ENCODE measurements at places on chromosomes 4 and X.

DNA sequence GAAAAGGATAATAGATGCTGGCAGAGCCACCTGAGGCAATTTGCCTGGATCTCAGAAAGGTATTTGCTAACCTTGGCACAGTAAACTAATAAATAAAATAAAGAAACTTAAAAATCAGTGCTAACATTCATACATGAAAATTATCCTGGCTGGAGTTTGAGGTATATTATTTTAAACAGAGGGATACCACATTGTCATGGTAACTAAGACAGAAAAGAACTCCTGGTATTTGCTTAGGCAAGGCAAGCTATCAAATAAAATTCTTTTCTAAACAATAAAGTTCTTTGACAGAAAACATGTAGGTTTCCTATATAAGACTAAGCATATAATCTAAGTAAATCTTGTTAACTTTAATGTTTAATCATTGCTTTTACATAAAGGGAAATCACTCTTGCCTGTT lies 218.8 kb downstream of the MAGEB17 start:
- no peak for DNase-seq

- peak; percentile 6 for DNase-seq
Observed at GRCh38 chrX:77446029-77446585, 1.1 kb upstream of the FGF16 start.

DNA sequence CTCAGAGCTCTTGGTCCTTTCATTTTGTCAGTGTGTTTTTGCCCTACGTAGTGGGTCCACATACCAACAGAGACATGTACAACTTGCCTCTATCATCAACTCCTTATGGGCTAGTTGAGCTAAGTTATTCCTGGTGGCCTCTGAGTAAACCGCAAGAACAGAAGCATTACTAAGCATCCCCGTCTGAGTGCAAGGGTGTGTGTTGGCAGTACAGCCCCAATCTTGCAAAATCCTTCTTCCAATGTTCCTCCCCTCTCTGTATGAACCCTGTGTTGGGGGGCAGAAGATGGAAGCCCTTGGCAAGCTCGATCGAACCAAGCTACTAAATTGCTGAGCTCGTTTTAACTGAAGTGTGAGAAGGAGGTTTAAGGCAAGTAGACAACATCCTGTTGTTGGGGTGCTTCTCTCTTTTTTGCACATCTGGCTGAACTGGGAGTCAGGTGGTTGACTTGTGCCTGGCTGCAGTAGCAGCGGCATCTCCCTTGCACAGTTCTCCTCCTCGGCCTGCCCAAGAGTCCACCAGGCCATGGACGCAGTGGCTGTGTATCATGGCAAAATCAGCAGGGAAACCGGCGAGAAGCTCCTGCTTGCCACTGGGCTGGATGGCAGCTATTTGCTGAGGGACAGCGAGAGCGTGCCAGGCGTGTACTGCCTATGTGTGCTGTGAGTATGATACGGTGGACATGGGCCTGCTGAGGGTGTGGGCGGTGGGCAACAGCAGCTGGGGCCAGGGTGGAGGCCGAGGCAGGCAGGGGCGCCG lies at the start of gene SH2D1A:
SH2D1A (plus strand) TSS at position 447 of the 760 bp plus-strand sequence; CDS start at position 527, 80 bp downstream.
- peak; percentile 4 for DNase-seq

- DNase-seq = no peak
Observed at GRCh38 chrX:112822892-112823291, 17.7 kb downstream of the AMOT start.

- DNase-seq = no peak
Observed at GRCh38 chrX:7987160-7988012, 60.2 kb upstream of the PNPLA4 start.

DNA sequence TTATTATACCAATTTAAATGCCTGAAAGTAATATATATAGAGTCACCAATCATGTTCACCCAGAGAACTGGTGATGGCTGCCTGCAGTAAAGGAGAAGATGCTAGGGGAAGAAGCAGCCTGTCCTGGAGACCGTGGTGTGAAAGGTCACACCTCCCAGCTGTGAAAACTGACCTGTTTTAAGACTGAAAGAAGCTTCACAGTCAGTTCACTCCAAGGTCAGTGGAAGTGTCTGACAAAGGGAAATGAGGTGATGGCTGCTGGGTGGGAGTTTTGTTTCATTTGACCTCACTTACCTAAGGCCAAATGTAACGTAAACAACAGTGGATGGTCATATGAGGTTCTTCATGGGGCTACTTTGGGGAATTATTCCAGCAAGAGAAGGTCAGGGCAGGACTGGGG lies 352.1 kb upstream of the GATB start:
- no peak for DNase-seq

- no peak for DNase-seq
Observed at GRCh38 chrX:152810403-152810802, 20.2 kb downstream of the CETN2 start.

GRCh38 chr4:82780752-82781231 lies 17.8 kb downstream of the SCD5 start:
- DNase-seq = no peak

DNA sequence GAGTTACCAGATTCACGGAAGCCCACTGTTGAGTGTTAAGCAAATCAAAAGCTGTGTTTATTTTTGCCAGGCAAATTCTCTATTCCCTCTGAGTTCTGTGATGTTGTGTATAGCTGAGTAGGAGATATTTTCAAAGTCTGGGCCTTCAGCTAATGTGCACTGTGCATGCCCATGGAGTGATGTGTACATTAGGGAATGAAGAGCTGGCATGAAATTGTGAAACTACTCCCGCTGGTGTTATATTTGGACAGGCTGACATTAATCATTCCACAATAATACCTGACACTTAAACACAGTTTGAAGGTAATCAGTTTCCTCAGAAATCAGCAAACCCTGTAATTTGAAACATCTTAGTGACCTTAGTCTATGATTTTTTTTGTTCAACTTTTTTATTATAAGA lies 88.1 kb upstream of the MBNL3 start:
- no peak for DNase-seq

DNA sequence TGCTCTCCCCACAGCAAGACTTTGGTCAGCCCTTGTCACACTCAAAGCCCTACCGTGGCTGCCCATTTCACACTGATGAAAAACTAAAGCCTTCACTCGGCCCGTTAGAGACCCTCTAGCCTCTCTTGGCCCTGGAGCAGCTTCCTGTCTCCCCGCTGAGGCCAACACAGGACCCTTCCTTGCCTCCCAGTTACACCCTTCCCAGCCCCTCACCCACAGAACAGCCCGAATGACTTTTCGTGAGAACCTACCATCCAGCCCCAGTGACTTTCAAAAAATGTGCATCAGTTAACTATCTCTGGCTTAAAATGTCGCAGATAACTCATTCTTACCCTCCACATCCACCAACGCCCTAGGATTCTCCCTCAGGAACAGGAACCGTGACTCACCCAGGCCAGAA lies 756 bp upstream of the TAF9B start:
- no peak for DNase-seq

DNA sequence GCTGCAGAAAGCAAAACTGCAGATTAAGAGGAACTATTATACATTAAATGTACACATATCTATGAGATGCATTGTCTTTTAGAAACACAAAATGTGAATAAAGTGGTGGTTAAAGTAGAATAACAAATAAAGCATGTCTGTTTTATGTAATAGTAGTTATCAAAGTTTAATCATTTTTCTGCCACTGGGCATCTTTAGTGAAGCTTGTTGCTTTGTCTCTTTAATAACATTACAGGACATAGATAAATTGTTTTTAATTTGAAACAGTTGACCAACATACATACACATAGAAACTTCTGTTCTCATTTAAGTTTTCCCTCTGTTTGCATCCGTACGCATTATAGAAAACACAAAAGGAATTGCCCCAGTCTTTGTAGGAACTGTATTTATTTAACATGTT lies 1700.0 kb upstream of the ADGRL3 start:
- DNase-seq = no peak

DNA sequence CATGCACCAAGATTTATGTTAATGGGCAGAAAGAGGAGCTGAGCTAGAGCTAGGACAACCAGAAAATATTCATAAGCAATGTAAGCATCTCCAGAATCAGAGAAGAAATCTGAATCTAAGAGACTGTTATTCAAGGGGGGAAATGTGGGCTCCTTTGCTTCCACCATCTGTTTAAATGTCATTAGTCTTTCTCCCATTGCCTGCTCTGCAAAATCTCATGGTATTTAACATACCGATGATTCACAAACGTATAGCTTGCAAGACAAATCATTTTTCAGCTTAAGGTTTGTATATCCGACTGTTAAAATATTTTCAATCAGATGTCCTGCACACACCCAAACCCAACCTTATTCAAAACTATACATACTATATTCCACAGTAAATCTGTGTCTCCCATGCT lies 133.4 kb upstream of the TACR3 start:
- DNase-seq = no peak

DNA sequence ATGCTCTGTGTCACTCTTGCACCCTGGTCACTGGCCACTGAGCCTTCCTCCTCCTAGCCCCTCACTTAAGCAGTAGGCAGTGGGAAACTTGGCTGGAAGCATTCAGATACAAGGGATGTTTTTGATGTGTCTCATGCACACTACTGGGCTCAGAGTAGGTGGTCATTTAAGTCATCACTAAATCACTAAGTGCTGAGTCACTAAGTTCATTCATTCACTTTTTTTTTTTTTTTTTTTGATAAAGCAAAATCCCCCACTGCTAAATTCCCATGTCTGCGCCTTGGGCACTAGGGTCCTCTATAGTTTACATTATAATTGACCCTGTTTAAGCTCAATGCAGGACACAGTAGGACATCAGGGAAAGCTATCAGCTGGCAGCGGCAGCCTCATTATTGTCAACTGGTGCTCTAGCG lies 182.4 kb upstream of the MBNL3 start:
- no peak for DNase-seq

DNA sequence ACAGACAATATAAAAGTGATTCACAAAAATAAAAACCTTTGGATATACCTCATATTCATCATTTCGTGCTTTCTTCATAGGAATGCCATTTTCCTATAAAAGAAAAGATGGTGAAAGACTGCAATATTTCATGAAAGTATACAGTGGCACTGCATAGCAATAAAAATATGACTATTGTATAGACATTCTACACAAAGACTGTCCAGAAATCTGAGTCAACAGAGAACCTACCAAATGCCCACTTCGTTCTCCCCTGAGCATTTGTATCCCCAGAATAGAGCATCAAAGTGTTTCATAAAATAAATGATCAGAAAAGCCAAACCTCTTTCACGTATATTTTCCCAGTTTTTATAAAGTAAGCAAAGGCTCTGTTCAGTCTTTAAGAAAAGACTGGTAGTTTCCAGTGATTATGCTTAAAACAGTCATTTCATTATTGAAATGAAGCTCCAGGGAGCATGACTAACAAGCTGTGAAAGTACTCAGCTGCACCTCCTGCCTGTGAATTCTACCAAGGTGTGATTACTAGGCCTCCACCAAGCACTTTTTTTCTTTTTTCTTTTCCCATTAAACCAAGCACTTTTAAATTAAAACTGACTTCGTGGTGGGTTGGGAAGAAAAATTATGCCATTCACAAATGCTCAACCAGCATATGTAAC lies 20.2 kb downstream of the PPA2 start:
- no peak for DNase-seq

DNA sequence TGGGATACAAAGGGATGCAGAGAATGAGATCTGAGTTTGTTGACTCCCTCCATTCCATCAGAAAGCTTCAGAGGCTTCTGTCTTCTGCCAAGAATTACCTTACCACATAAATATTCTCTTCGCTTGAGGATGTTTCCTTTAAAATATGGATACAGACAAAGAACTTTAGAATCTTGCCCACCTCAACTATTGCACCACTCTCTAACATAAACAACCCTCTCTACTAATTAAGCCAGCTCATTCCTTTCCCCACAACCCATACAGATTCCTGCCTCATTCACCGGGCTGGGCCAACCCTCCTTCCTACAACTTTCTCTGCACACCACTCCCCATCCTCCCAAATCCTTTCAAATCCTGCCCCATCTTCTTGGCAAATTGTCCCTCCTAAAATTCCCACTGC lies 315.8 kb downstream of the RAB28 start:
- no peak for DNase-seq

- no peak for DNase-seq
Observed at GRCh38 chr4:23033796-23034195, 341.1 kb downstream of the GBA3 start.

DNA sequence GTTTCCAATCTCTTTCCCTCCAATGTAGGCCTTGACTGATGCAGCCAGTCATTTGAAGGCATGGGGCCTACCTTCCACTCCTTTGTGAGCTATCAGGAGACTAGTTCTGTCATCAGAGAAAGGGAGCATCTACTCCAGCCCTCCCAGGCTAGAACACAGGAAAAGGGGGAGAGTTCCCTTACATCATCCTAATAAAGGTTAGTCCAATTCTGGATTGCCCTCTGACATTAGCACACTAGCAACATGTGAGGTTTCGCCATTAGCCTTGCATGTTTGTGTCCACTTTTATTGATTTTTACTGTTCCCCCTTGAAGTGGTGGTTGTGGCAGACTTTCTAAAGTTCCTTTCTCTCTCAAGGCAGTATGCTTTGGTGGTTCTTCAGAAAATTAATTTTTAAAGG lies 67.3 kb downstream of the ZFX start:
- DNase-seq = no peak

DNA sequence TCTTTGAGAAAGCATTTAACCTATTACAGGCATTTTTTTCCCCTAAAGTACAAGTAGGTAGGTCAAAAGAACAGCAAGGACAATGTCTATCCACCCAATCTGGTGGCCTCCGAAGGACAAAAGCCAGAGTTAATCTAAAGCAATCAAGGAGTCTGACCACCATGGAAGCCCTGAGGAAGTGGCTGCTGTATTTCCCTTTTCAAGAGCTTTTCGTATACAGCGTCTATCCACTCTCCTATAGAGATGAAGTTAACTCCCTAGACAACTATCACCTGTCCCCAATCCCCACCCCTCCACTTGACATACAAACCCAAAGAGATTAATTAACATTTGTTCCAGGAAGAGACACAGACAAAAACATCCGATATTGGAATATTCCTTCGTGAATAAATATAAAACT lies 85.5 kb downstream of the SNCA start:
- no peak for DNase-seq

DNA sequence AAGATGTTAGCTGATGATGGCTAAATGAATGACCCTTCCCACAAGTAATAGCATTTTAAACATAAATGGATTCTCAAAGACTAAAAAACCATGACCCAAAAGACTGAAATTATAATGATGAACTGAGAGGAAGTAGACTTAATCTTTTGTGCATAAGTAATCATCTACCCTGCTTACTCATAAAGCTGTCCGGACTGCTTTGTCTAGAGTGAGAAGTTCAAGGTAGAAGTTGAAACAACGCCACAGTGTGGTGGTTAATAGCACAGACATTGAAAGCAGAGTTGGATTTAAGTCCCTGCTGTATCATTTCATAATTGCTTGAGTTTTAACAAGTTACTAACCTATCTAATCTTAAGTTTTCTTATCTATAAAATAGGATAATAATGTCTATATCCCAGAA lies 346.6 kb downstream of the CENPC start:
- DNase-seq = no peak

DNA sequence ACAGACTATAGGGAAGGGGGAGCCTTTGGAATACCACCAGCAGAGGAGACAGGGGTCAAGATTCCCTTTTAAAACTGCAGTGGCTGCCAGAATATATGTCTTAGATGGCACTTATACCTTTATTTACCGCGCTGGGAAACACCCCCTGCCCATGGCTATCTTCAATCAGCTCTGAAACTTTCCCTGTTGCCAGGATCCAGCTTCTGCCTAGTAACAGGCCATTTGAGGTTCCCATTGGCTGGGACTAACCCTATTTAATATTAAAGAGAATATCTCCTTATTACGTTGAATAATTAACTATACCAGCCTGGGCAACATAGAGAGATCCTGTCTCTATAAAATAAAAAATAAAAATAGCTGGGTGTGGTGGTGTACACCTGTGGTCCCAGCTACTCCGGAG lies 23.8 kb downstream of the SOWAHB start:
- DNase-seq = no peak

Measured in stimulated activated CD4-positive, alpha-beta T cell treated with anti-CD3 and anti-CD28 coated beads, Interleukin-4, amount 100 ng/mL, for 1 hour (primary cell).